ENCODE measurements at places on chromosomes 4 and X.

DNA sequence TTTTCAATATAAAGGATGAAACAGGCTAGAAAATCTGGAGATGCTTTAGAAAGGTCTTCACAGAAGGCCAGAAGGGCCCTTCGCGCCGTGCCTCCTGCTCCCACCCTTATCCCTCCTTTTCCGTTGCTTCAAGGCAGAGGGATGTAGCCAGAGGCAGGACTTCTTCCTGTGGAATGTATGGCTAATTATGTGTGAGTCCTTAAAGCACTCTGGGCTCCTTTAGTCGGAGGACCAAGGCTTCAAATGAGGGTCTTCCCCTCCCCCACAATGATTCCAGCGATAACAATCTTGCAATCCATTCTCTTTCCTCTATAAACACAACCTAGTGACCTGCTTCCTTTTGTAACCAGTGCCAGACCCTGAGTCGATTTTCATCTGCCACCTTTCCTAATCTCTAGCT, 103.5 kb downstream of the GPC3 start:
- DNase-seq, result no peak

DNA sequence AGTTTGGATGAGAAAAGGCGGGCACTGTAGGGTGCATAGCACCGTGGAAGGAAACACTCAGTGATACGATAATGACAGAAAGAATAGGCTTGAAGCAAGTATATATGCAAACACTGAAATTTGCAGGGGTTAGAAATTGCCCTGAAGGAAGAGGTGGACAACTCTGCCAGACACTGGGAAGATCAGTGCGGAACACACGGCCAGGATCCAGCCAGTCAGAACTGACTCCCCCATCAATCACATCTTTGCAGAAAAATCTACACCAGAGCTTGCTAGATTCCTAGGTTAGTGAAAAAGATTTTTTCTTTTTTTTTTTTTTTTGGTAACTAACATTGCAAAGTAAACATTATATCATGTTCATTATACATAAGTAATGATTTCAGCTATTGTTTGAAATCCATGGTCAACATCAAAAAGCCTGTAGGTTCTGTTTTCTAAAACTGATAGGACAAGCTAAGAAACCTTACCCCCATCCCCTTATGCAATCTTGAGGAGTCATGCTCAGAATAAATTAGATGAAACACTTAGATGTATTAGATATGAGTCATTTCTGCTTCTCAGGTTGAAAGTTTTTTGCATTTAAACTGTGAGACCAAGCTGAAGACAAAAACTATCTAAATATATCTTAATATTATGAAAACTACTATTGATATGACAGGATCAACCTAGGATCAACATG, 38.9 kb downstream of the TRIML1 start:
- DNase-seq, result no peak

- peak; percentile 53 for DNase-seq
Observed at GRCh38 chr4:143411527-143412419, 75.1 kb downstream of the GAB1 start.

DNA sequence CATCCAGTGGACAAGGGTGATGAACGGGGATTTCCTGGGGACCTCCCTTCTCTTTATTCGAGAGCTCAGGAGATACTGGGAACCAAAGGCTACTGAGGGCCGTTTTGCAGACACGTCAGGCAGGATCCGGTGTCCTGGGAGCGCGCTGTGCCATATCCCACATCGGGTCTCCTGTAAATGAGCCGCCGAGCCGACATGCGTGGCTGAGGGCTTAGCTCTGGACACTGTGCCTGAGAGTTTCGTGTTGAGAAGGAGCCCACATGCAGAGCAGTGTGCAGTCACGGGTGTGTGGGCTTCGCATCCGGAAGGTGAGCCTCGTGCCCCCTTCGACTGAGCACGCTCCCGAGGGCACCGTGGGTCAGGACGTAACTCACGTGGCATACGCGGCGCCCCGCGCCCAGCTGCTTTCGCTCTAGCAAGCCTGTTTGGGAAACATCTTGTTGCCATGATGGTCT, 28.5 kb upstream of the HGFAC start:
- no peak for DNase-seq

DNA sequence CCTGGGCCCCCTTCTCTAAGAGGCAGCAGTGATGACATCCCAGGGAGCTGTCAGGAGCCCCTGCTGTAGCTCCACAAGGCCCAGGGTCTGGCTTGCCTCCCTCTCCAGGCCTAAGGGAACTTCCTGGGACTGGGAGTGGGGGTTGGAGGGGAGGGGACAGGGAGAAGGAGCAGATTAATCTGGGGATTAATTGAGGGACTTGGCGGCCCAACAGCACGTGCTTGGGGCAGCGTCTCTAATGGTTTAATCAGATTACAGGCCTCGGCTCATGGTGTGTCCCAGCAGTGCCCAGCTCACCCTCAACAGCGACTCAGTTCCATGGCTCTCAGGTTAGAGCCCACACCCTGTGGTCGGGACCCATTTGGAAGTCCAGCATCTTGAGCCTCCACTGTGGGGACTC, 47.9 kb downstream of the EFNB1 start:
- DNase-seq, result no peak

DNA sequence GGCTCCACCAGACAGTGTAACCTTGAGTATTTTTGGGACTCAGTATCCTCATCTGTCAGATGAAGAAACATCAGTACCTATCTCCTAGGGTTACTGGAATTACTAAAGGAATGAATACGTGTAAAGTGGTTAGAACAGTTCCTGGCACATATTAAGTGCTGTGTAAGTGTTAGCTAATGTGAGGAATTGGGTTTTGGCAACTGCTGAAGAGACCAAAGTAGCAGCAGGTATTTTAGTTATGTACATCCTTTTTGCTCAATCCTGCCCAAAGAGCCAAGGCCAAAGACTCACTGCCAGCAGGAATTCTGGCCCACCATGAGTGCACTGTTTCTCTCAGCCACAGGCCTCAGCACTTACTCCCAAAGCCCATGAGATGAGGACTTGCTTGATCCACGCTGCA, 16.7 kb upstream of the MCF2 start:
- peak; percentile 60 for DNase-seq

DNA sequence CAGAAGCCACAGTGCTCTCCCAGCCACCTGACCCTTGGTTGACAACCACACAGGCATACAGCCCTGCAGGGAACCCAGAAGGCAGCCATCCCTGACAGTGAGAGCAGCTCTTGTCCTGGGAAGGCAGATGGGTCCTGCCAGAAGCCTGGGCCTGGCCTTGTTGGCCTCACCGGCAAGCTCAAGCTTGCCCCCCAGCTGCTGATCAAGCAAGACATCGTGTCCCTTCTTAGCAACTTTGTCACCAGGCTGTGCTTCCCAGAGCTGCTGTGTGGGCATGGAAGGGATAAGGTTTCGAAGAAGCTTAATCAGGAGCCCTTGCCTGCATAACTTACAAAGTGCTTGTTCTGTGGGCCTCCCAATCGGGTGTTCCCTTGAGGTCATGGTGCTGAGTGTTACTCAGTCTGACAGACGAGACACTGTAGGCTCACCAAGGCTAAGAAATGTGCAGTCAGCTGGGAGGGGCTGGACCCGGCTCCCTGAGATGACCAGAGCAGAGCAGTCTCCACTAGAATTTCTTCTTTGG, 6.8 kb upstream of the ABLIM2 start:
- DNase-seq, result no peak

GRCh38 chr4:101288365-101289145, 58.8 kb downstream of the PPP3CA start:
- no peak for DNase-seq

DNA sequence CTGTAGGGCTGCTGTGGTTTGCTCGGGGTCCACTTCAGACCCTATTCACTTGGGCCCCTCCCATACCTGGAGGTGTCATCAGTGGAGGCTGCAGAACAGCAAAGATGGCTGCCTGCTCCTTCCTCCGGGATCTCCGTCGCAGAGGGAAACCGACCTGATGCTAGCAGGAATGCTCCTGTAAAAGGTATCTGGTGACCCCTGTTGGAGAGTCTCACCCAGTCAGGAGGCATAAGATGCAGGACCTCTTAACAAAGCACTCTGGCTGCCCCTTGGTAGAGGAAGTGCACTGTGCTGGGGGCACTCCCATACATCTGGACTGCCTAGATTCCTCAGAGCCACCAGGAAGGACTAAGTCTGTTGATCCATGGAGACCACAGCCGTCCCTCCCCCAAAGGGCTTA, 296.9 kb downstream of the GRID2 start:
- DNase-seq, result no peak

DNA sequence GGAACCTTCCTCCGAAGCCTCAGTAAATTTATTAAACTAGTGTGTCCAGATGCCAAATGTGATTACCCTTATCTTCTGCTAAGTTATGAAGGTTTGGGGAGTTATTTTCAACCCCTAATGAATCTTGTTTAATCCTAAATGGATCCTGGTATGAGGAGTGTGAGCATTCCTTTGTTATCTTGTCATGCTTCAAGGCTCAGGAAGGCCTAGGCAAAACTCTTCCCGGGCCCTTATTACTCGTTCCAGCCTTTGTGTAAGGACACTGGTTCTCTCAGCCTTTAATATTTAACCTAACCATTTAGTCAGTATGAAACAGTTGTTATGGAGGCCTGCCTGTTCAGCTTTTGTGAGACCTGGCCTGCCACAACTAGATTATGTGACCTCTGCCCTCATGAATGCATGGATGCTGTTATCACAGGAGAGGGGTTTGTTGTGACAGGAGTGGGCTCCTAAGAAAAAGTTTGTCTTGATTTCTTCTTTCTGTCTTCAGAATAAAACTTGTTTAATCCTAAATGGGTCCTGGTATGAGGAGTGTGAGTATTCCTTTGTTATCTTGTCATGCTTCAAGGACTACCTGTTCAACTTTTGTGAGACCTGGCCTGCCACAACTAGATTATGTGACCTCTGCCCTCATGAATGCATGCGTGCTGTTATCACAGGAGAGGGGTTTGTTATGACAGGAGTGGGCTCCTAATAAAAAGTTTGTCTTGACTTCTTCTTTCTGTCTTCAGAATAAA, 181.7 kb downstream of the SLC39A8 start:
- DNase-seq, result no peak

DNA sequence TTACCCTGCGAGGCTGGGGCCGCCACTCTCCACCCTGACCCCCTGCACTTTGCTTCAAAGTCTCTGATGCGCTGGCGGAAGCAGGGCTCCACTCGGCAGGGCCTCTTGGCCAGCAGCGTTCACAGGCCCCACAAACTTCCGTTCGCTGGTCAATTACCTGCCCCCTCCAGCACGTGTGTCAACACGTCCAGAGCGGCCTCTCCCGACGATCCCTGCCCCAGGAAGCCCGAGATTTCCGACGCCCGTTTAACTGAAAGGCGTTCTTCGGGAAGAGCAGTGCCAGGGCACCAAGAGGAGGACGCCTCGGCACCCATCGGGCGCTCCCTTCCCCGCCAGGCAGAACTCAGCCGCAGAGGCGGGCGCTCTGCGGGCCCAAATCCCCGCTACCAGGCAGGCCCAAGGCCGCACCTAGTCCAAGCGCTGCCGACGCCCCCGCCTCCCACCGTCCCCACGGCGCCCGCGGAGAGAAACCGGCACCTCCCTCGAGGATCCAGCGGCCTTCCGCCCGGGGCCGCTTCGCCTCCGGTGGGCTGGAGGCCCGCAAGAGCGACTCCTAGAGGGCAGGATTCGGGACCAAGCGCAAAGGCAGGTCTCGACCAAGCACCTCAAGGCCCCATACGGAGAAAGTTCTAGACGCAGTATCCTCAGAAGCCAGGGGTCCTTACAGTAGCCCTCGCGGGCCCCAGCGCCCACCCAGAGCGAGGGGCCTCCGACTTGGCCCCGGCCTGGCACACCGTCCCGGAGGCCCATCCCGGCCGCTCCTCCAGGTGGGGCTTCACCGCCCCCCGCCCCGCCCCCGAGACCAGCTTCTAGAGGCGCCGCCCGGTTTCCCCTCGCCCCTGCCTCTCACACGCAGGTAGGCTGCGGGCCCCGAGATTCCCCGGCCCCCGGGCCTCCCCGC, 586 bp downstream of the BCAP31 start:
- DNase-seq, result peak; percentile 42

DNA sequence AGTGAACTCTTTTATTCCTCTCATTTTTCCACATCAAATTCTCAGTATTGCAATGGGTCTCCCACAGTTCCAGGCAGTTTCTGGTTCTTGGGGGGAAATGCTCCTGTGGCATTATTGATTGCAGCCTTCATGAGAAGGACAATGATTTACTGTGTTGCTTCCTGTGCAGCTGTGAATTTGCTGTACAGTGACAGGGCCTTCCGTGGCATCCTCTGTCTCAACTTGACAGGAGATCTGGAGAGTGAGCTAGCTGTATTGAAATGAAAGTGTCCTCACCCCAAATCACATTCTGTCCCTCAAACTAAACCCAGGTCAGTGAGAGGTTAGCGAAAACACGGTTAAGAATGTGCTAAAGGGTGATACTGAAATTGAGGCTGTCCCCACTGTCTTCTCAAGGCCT, 77.1 kb upstream of the ATOH1 start:
- no peak for DNase-seq

DNA sequence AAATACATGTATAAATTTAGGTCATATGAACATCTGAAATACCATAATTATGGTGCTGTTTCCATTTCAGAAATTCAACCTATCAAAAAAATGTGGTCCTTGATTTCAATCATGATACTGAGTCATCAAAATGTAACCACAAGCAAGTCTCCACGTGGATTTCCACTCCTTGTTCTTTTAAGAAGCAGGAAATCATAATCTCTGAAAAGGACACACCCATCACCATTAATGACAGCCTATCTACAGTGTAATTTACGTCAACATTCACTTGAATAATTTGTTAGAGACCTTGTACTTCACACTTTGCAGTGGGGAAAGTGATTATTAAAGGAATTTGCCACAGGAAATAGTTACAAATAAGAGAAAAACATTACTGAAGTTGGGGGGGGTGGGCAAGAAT, 17.7 kb upstream of the SLC7A11 start:
- DNase-seq, result peak; percentile 64

DNA sequence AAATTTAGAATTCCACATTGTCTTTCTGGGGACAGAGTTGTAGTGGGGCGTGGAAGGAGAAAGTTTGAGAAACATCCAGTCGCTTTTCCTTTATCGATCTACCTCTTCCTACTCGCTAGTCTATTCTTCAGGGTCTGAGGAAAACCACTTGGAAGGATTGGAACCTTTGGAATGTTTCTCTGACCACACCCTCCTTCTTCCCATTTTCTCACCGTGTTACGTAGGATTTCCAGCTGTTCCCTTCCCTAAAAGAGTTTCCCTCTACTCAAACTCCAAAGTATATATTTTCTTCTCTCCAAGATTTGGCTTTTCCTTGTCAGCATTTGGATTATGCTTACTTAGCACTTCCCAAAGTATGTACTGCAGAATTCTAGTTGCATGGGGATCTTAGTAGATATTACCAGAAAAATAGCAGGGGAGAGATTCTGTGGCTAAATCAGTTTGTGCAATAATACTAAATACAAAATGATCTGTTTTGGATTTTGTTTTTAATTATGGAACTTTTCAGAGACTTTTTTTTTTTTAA, 4.9 kb downstream of the ENPEP start:
- peak; percentile 39 for DNase-seq
